ENCODE measurements at places on chromosomes 12 and 14.

- no peak for DNase-seq
These were observed 55.5 kb downstream of the CDC42BPB start for GRCh38 chr14:103001651-103002396.

GRCh38 chr12:93519859-93520258 is 52.5 kb downstream of the MRPL42 start:
- no peak for DNase-seq

- DNase-seq = no peak
These were observed 42.6 kb downstream of the LIMA1 start for GRCh38 chr12:50240792-50241114.

GRCh38 chr12:7046383-7047105 is 14.0 kb upstream of the C1S start:
- no peak for DNase-seq

DNA sequence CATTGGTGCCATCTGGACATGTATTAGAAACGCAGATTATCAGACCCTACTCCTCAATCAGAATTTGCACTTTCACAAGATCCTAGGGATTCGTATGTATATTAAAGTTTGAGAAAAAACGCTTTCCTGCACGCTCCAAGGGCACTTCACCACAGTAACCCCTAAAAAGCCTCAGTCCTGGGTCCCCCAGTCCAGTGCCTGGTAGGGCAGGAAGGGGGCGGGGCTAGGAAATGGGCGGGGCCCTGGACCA is 369 bp downstream of the DEPDC4 start:
- DNase-seq = peak; percentile 65

GRCh38 chr14:54486685-54487084 is 2.1 kb downstream of the GMFB start:
- no peak for DNase-seq

DNA sequence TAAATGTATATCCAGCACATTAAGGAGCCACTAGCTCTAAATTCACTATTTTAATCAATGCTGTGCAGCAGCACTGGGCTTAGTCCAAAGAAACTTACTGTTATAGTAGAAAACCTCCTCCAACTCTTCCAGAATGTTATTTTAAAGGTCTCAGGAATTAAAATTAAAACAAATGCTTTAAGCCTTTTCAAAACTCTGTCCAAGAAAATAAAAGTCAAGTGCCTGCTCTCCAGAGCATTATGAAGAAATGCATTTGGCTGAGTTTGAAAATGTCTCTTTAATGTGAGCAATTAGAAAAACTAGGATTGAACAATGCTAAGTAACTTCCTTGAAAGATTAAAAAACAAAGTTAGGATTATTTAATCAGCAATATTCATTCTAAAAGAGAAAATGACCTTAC is 322.4 kb upstream of the DCN start:
- DNase-seq = no peak

GRCh38 chr12:118427819-118428218 is 51.5 kb downstream of the SUDS3 start:
- DNase-seq = no peak

DNA sequence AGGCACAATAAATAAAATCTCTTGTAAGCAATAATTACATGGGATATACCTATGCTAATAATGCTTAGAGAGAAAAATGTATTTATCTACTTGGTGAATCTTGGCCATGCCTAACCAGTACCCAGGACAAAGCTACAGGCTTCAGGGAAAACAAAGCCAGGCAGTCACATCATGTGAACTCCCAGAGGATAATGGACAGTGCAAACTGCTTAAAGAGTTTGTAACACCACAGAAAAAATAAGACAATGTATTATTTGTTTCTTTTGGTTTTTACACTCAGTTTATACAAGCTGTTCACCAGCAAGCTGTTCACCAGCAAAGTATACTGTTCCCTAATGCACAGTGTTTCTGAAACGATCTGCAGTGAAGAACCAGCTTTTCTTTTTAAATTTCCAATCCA is 38.0 kb downstream of the DICER1 start:
- no peak for DNase-seq

DNA sequence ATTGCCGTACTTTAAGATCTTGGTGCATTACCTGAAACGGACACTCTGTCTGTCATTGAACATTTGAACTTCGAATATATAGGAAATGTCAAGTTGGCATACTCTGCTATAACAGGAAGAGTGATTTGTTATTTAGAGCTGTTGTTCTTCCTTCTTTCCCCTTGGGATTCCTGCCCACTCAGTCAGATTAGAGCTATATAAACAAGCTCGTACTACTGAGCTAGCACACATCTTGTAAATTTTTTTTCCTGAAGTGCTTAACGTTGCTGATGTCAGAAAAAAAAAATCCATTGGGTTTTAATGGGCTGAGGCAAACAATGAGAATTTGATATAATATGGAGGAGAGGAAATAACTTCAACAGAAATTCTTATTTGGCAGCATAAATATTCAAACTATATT is 26.8 kb downstream of the RGS6 start:
- no peak for DNase-seq

- DNase-seq = no peak
These were observed 7.8 kb downstream of the ATN1 start for GRCh38 chr12:6935371-6936193.

GRCh38 chr14:79831195-79831892 is 380.0 kb downstream of the DIO2 start:
- DNase-seq = no peak

DNA sequence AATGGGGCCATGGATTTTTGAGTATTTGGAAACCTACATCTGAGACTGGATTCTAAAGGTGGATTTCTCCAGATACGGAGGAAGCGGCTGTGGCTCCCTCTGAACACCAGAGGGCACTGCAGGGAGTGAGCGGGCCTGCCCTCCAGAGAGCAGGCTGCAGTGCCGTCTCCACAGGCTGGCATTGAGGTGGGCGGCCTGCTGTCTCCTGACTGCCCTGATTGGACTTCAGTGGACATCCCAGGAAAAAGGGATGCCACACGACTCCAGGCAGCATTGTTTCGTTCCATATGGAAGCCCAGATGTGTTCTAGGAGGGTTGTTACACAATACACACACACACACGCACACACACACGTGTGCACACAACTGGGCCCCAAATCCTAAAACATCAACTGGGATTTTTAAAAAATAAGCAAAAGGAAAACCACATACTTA is 20.9 kb upstream of the ANO2 start:
- DNase-seq = no peak

DNA sequence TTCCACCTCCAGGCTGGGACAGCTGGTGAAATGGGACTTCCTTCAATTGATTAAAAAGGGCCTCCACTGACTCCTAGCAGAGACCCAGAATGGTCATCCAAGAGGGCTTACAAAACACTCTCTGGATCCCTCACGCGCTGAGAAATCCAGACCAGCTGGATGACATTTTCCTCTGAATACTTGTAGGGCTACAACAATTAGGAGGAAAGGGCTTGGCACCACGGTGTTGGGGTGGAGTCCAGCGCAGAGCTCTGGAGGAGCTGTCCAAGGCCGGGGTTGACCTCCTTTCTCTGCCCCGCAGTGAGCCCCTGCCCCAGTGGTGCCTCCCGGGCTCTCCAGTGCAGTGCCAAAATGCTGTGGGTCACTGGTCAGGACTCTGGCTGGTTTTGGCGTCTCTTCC is 189.0 kb upstream of the CCND2 start:
- no peak for DNase-seq

DNA sequence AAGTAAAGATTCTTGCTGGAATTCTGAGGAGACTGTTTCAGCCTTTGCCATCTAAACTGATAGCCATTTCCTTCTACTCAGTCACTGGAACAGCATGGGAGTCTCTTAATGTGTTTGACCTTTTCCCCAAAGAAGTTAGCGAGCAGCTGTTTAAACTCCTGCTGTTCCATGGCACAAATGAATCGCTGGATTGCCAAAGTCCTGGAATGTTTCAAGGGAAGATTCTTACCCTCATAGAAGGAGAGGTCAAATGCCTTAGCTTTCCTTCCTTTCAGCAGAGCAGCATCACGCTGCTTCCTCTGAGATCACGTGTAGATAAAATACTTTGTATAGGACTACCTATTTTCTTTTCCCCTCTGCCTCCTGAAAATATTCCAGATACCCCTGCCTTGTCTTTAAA is 10.5 kb upstream of the NR2C1 start:
- DNase-seq = no peak

GRCh38 chr14:61116369-61116768 is 135.3 kb downstream of the SLC38A6 start:
- no peak for DNase-seq

DNA sequence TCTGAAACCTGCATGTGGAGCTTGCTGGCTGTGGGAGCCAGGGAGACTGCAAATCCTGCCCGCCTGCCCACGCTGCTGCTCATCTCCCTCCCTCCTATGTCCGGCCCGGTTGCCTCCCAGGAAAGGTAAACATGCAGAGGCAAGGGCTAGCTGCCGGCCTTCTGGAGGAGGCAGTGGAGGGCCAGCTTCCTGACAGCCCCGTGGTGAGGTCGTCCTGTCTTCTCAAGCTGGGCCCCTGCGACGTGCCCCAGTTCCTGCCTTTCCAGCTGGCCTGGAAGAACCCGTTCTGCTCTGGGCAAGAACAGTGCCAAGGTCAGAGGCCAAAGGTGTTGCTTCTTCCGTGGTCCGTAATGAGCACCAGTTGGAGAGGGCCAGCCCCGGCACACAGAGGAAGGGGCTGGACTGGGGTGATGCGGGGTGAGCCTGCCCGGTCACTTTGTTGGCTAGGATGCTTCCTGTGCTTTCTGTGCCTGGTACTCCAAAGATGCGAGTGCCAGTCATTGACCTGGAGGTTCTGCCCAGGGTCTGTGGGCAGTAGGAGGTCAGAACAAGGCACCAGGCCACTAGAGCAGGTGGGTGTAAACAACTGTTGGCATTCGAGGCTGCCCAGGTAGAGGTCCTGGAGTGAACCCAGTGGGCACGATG is 25.3 kb downstream of the TPCN1 start:
- no peak for DNase-seq

GRCh38 chr12:19779395-19780056 is 340.2 kb downstream of the AEBP2 start:
- no peak for DNase-seq

DNA sequence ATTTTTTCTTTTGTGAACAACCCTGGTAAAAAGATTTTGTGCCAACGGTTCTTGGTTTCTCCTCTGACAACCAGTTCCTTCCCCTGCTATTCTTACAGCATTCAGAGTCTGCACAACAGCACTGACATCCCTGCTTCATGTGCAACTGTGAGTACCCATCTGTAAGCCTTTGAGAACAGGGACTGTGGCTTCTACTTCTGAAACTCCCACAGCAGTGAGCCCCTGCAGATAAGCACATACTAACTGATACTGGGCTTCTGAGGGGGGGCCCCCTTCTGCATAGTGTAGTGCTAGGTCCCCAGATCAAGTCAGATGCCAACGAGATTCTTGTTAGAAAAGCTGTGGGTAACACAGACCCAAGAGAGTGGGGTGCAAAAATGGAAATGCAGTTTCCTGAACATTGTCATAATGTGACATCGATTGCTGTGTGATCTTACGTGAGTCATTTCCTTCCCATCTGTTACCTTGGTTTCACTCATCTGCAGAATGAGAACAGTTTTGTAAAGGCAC is 11.1 kb upstream of the NINJ2 start:
- DNase-seq = no peak

GRCh38 chr12:16523951-16524331 is 82.0 kb downstream of the LMO3 start:
- DNase-seq = no peak

GRCh38 chr14:89292579-89293313 is 124.3 kb downstream of the FOXN3 start:
- no peak for DNase-seq

DNA sequence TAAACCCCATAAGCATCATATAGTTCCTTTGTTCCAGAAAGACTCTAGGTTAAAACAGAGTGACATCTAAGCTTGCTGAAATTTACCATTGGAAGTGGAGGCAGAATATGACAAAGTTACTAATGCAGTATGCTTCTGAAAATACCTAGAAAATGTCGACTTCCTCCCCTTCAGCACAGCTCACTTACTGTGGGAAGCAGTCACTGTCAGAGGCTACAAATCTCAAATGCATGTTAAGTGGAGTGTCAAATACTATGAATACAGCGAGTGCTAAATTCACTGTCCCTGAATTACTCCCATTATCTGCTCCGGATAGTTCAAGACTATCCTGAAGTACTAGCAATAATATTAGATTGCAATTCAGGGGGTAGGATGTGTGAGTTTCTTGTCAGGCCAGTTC is 1454.6 kb downstream of the AACS start:
- no peak for DNase-seq

GRCh38 chr14:99589031-99589441 is 15.0 kb downstream of the CCDC85C start:
- no peak for DNase-seq

DNA sequence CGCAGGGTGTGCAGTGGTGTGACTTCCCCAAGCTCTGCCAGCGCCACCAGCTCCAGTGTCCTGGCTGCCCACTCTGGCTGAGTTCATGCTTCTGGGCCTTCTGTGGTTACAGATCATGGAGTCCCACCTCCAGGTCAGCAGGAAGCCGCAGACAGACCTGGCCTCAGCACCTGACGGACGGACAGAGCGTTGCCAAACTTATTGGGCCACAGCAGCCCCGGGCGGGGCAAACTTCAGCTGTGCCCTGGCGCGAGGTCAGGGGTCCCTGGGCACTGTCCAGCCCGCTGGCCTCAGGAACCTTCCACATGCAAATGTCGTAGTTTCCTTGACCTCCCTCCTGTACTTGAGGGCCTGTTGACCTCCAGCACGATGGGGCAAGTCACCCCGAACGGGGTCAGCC is 11.2 kb downstream of the GPR132 start:
- no peak for DNase-seq

- no peak for DNase-seq
These were observed 54.9 kb downstream of the VWF start for GRCh38 chr12:6069437-6070093.

Data from NCI-H1417 treated with DMSO at 0.1 percent for 48 hours (cell line).